Endothelial cell of umbilical vein (primary cell): ENCODE measurements at places on chromosomes 11 and 22. TPM values are rescaled to one million over a fixed set of nuclear protein-coding genes. Genes with fewer than 3 reads are reported as not detected.

GPHA2 gene
- polyA plus RNA-seq: not detected in 2 replicates

DNA sequence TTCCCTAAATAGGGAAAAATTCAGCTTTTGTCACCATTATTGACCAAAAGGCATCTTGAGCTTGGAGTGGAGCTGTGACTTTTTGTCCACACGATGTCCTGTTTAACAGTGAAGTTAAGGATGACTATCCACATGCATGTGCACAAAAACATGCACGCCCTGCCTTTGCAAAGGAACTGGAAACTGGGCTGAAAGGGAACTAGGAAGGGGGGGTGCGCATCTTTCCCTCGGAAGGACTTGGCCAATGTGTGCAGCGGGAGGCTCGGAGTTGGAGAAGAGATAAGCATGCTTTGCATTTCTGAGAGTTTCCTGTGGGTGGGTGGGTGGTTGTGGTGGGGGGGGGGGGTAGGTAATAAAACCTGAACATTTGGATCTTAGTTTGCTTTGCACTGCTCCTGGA, 411 bp upstream of the KIRREL3 start:
- no peak for DNase-seq

DNA sequence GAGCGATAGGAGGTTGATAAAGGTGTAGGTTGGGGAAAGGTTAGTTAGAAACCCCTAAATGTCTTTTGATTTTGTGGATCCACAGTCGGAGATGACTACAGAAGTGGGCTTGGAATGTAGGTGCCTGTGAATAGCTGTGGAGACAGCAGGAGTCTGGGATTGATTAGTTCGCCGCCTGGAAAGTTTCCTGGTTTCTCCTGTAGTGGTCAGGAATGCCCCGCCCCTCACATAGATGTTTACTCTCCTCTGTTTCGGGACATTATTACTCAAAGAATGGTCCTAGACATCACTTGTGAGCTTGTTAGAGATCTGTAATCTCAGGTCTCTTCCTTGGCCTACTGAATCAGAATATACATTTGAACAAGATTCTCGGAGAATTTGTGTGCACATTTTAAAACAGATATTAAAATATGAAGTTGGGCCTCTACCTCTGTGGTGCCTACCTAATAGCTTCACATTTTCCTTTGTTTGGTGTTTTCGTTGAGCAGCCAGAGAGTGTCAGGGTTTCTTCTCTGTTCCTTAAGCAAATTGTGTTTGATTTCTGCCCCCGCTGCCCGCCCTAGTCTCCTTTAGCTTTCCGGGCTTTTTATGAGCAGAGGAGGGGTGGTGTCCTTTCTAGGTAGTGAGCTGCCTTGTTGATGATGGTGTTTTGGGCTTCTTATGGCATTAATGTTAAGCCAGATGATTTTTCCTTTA, 89.4 kb downstream of the PPP6R3 start:
- peak; percentile 54 for DNase-seq

- DNase-seq: no peak
Observed at GRCh38 chr11:33358150-33358831, 101.1 kb downstream of the HIPK3 start.

DNA sequence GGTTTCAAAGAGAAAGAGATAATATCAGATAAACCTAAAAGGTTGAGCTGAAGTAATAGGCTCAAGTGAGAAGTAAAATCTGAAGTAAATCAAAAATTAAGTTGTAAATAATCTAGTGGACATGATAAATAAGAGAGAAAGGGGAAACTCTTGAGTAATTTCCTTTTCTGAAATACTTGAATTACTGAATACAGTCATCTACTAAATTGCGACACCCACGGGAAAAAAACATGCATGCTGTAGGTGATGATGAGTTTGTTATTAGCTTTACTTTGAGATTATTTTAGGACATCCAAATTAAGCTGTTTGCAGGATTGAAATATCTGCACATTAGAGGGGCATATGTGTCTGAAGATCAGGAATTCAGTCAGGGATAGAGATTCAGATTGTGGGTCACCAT, 50.0 kb upstream of the CARD18 start:
- no peak for DNase-seq
